ENCODE measurements at places on chromosomes 11 and 22. TPM values are rescaled to one million over a fixed set of nuclear protein-coding genes. Genes with fewer than 3 reads are reported as not detected.
A peak's percentile ranks its signal among the peaks of the same experiment; 100 is the strongest.

OR10A5 gene
- polyA plus RNA-seq: not detected

GGTLC2 gene
- not detected for polyA plus RNA-seq

C11orf21 gene
- not detected for polyA plus RNA-seq

SLC15A3 gene
- not detected for polyA plus RNA-seq

KIRREL3 gene
- 11.7 TPM for polyA plus RNA-seq

DDI1 gene
- not detected for polyA plus RNA-seq

CRYBB2 gene
- polyA plus RNA-seq: not detected

PRR33 gene
- not detected for polyA plus RNA-seq

OPCML gene
- polyA plus RNA-seq: not detected

USP2 gene
- polyA plus RNA-seq: 0.48 TPM

GRCh38 chr22:28855355-28856094, 27.8 kb upstream of the ZNRF3 start:
- peak; percentile 71 for DNase-seq

GRCh38 chr11:119626197-119626841, 102.7 kb downstream of the NECTIN1 start:
- no peak for DNase-seq

DNA sequence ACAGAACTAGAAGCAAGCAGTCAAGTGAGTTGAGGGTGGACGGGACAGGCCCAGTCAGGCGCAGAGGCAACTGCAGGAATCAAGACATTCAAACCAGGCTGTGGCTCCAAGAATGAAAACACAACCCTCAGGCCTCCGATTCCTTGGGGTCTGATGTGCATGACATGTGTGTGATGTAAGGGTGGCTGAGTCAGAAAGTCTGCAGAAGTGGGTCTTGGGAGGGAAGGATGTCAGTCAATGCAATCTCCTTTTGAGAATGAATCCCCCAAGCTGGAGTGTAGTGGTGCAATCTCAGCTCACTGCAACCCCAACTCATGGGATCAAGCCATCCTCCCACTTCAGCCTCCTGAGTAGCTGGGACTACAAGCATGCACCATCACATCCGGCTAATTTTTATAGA, 15.9 kb upstream of the PDE2A start:
- DNase-seq: no peak

DNA sequence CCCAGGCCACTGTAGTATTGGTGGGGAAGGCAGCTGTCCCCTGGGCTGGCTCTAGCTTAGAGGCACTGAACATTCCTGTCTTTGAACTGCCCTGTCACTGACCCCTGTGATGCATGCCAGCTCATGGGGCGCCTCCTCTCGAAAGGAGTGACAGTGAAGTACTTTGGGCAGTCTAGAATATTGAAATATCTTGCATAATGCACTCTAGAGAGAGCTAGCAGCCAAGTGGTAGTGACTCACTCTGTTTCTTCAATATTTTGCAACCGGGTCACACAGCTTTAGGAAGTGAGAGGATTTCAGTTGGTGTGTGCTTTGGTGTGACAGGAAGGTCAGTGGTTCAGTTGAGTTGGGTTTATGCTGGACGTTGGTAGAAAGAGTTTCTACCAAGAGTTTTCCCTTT, 35.5 kb upstream of the ST14 start:
- DNase-seq: peak; percentile 22

- DNase-seq: no peak
These were observed 266.9 kb downstream of the KIRREL3 start for GRCh38 chr11:126733685-126734084.

DNA sequence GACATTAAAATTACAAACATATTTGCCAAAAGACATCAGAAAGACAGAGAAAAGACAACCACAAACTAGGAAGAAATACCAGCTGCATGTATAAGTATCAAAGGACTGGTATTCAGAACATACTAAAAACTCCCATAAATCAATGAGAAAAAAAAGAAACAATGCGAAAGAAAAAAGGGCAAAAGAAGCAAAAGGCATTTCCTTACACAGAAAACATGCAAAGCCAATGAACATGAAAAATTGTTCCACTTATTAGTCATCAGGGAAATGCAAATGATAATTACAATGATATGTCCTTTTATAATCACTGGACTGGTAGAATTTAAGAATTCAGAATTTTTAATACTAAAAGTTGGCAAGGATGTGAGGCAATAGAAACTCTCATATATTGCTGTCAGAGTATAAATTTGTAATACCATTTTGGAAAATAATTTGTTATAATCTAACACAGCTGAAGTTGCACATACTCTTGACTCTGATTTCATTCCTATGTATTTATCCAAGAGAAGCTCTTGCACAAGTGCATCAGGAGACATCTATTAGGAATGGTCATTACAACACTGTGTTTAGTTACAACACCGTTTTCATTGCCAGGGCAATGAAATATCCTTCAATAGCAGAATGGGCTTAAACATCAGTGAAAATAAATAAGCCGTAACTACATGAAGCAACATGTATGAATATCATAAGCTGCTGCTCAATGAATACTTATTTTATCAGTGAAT, 279.7 kb downstream of the SWAP70 start:
- DNase-seq: peak; percentile 48

DNA sequence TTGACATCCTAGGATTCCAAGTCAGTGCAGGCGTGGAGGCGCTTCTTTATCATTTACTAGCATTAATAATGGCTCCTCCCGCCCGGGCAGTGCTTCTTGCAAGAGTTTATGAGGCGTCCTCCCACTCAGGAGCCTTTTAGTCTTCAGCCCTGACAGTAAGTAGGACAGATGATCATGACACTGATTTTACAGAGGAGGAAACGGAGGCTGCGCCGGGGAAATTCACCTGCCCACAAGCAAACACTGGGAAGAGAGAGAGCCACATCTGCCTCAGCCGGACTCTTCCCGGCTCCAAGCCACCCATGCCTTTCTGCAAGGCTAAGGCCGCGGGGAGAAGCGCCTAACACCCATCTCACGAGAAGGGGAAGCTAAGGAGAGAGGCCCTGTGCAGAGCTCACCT, 35.9 kb downstream of the KIAA0930 start:
- DNase-seq: no peak

GRCh38 chr11:133907841-133908241, 48.9 kb downstream of the IGSF9B start:
- no peak for DNase-seq

DNA sequence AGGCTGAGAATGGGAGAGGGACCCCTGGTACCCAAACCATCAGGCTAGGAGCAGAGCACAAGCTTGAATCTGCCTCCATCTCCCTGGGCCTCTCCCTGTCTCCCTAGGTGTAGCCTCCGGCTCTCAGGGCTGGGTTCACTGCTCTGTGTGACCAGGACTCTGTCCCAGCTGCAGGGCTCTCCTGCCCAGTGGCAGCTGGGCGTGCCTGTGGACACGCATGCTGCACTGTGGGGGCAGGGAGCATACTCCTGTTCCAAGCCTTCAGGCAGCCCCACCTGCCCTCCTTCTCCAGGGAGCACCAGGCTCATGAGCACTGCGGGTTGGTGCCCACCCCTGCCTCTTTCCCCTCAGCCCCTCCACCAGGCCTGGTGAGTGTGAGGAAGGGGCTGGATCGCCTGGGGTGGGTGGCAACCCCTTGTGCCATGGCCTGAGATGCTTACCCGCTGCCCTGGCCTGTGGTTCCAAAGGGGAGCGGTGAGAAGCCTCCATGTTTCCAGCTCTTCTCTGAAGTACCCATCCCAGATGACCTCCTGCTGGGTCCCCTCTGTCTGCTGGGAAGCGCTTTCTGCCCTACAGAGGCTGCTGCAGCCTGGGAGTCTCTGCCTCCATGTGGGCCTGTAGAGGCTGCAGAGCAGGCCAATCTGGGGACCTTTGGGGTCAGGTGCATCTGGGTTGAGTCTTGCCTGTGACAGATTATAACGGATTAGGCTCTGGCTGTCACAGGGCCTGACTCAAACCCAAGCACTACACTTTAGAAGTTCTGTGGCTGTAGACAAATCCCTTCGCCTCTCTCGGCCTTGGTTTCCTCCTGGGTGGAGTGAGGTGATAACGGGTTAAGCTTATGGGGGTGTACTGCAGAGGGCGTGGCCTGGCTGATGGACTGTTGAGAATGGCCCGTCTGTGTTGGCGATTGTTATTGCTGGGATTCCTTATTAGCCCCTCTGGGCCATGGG, 43.7 kb downstream of the WNT11 start:
- DNase-seq: no peak

DNA sequence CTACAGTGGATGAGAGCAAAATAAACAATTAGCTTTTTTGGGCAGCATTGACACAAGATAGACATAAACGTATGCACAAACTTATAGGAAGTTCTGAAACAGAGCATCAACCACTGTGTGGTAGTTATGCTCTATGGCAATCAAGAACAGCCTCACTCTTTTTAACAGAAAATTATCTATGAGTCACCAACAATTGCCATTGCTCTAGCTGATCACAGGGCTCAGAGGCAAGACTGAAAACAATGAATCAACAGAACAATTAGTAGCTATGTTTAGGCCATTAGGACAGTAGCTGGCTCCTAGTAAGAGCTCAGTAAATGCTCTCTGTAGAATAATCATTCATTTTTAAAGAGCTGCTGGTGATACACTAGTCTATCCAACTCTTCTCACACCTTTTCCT, 34.9 kb upstream of the PICALM start:
- DNase-seq: no peak

- DNase-seq: peak; percentile 27
These were observed 40.1 kb upstream of the CLMP start for GRCh38 chr11:123235117-123235655.

- DNase-seq: no peak
These were observed 14.8 kb downstream of the SHISA8 start for GRCh38 chr22:41899992-41900651.

DNA sequence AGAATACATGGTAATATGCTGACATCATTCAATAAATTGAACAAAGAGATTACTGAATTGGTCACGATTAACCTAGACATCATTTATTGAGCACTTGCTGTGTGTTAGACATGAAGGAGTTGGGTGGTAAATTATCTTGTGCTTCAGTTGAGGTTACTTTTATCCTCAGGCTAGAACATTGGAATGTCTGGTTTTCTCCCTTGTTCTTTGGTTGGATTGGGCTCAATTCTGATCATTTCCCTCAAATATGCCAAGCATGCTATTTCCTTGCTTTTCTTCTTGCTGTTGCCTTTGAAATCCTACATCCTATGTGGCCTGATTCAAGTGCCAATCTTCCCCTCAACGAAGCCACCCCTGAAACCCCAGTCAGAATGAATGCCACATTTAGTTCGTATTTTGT, 65.8 kb downstream of the DEUP1 start:
- DNase-seq: no peak

DNA sequence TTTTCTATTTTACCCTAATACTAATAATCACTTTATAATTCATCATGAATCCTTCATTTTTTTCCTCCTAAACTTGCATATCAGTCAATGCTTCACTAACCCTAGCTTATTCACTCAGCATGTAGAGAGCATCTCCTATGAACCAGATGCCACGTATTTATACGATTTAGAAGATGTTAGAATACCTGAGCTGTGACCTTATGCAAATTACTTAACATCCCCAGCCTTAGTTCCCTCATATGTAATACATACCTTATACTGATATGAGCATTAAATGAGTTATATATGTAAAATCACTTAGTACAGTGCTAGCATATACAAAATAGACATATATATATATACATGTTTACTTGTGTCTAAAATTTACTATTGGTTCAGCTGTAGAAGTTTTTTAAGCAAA, 9.0 kb downstream of the FAM76B start:
- no peak for DNase-seq

DNA sequence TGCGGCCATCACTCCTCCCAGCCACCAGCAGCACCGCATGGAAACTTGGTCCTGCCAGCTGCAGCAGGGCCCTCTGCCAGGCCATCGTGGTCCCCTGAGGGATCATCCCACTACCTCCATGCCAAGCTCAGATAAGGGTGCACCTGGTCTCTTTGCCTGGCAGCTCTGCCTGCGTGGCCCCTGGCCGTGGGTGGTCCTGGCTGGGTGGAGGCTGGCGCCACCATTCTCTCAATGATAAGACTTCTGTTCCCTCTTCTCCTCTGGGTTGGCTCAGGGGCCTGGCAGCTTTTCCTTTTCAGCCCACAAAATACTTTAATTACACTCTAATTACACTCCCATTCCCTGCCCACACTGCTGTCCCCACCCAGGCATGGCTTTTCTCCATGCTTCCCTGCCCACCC, 26.8 kb upstream of the TSKU start:
- DNase-seq: no peak

GRCh38 chr22:45240810-45241631, at the start of gene KIAA0930:
KIAA0930 (minus strand) TSS chr22:45240894; CDS start chr22:45240703, 191 bp downstream.
- peak; percentile 75 for DNase-seq

DNA sequence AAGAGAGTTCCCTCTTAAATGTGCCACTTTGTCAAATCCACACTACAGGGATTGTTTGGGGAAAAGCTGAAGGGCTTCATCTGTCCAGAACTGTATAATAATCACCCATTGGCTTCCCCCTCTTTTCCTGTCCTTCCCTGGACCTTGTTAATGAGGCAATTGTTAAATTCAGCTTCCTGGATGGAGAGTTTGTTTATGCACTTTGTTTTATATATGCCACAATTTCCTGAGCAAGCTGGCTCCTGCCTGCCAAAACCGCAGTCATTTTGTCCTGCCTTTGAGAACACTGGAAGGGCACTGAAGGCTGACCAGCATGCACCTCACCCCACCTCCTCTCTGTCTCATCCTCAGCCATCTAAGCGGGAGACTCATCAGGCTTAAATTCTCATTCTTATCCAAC, 86.2 kb downstream of the MSANTD4 start:
- no peak for DNase-seq

DNA sequence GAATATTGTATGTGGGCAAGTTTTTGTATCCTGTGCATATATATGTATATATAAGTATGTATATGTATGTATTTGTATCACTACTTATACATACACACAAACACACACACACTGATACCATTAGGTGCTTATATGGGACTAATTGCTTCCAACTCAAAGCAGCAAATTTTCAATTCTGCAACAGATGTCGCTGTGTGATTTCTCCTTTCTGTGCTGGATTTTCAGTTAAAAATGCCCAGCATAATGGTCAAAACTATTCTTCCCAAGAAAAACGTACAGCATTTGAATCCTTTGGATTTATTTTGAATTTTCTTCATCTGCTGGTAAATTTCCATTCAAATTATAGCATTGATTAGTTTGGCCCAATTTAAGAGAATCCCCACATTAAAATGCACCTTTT, 4.3 kb downstream of the CADM1 start:
- DNase-seq: no peak

- DNase-seq: no peak
These were observed 2.6 kb upstream of the PKP3 start for GRCh38 chr11:391117-392017.
